Anterior cingulate cortex (tissue), 58 donors: ENCODE measurements at places on chromosomes 5 and 9.

GRCh38 chr9:113737517-113738271 lies 138.4 kb upstream of the ZNF618 start:
- no peak for DNase-seq

GRCh38 chr5:38556088-38556598 lies 303 bp downstream of the LIFR start:
- DNase-seq, result no peak

- DNase-seq, result no peak
Observed at GRCh38 chr5:131426011-131426410, 162.2 kb downstream of the CDC42SE2 start.

DNA sequence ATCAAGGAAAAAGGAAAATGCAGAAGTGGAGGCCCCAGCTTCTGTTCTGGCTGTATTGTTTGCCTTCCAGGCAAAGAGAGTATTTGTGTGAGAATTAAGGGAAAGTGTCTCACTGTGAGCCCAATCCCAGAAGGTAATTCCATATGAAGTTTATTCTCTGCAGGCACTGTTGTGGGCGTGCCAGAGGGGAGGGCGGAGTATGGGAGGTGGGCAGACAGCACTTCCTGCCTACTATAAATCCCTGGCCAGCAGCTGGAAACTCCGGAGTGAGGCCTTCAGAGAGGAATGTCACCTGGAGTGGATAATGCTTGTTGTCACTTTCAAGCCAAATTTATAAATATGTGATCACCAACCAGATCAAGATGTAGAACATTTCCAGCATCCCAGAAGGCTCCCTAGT lies 209.5 kb downstream of the ARHGAP26 start:
- no peak for DNase-seq

DNA sequence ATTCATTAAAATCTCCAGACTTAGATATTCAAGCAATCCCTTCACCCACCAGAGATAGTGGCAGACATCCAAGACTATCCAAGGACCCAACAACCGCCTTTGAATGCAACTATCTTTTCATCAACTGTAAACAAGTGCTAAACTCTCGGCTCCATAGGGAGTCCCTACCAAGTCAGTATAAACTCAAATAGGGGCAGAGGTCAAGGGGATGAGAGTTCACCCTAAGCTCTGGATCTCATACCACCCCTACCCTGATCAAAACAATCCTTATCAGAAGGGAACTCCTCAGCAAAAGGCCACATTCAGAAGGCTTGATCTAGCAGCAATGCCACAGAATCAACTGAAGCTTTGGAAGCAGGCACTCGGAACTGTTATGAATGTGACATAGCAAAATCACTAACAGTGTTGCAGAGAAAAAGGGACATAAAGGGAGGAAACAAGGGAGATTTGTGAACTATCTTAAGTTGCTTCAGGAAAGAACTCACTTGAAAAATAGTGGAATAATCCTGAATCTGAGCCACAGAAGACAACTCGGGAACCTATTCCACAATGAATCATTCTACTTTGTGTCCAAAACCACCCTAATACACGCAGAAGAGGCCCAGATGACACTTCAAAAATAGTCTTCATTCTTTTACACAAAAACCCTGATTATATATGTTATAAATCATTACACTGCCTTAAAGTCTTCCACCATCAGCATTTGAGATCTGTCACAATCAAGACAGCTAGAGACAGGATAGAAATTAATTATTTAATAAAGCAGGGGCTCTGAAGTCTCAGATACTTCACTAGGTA lies 49.8 kb downstream of the NR6A1 start:
- no peak for DNase-seq

DNA sequence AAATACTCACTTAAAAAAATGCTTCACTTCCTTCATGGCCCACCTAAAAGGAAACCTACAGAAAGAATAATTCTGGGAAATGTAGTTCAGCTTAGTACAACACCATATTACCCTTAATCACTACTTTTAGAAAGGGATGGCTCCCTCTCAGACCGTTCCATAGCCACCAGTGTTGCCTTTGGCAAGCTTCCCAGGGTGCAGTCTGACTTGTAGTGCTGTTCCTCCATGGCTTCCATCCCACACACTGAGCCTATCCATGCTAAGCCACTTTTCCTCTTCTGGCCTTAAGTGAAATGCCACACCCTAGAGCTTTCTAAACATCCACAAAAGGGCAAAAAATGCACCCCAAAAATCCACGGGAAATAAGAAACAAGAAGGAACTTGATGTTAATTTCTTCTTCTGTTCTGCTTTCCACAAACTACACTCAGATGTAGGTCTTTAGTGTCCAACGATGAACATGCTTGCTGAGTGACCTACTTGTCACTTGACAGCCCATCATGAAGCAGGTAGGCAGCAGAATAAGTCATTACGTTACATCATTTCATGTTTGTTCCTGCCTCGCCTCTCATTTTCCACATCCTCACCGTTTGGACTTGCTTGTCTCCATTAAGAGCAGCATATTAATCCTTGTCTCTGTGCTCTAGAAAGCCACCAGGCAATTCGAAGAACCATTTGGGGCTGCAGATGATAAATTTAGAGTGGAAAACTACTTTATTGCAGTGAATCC lies 391.1 kb upstream of the GRAMD2B start:
- DNase-seq, result no peak

DNA sequence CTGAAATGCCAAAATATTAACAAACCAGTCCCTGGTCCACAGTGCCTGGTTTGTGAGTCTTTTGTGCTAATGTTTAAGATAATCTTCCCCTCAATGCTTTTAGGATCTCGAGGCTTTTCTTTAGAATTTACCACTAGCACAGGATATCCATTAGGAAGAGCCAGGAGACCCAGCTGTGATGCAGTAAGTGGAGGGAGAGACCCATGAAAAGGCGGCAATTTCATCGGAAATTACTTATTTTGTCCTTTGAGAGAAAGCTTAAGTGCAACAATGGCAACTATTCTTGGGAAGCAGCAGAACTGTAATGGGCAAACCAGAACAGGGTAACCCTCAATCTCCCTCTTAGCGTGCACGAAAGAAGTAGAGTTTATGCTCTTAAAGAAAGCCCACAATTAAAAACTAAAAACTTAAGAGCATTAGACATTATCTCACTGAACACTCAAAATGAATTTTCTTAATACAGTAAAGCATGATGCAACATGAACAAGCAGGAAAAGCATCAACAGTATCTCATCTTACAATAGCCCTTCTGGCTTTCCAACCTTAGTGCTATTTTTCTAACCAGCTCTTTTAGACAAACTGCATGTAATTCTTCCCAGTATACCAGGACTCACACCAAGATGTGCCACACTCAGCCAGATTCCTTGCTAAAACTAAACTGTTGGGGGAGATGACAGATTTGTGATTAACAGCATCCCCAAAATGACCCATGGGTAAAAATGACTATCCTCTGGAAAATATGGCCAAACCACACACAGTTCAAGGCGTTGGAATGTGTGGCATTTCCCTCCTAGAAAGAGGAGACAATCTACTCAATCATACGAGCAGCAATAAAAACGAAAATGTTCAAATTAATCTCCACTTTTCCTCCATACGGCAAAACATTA lies 36.4 kb downstream of the PWWP2A start:
- no peak for DNase-seq

GRCh38 chr5:179118756-179119414 lies 58.7 kb downstream of the ZNF354C start:
- DNase-seq, result no peak

GRCh38 chr9:89822996-89823395 lies 218.2 kb downstream of the GADD45G start:
- DNase-seq, result no peak

DNA sequence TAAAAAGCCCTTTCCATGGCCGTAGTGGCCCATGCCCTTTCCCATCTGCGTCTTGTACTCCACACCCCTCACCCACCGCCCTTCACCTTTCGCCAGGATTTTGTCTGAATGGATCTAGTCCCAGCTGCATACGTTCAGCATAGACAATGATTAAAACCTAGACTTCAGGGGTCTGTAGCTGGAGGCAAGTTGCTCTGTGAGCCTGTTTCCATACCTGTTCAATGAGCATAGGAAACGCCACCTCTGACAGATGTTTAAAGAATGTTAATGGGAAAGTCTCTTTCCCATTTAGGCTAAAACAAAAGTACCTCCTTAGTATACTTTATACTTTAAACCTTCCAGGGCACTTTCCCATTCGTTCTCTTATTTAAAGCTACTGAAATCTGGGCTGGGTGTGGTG lies 105.7 kb downstream of the SPRY4 start:
- DNase-seq, result no peak

- no peak for DNase-seq
Observed at GRCh38 chr5:178313316-178313715, 80.7 kb upstream of the PHYKPL start.

DNA sequence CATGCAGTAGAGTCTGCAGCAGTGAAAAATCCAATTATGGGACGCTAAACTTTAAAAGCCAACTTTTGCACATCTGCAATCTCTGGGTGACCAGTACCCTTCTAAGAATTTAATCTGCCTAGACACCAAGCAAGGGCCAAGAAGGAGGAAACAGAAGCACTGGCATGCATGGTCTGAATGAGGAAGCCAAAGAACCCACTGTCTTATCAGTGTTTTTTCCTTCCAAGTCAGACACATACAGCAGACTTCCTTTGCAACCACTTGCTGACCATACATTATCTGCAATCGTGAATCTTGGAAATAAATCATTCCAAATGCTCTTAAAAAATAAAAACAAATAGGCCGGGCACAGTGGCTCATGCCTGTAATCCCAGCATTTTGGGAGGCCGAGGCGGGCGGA lies 65.9 kb downstream of the DEPDC1B start:
- no peak for DNase-seq

DNA sequence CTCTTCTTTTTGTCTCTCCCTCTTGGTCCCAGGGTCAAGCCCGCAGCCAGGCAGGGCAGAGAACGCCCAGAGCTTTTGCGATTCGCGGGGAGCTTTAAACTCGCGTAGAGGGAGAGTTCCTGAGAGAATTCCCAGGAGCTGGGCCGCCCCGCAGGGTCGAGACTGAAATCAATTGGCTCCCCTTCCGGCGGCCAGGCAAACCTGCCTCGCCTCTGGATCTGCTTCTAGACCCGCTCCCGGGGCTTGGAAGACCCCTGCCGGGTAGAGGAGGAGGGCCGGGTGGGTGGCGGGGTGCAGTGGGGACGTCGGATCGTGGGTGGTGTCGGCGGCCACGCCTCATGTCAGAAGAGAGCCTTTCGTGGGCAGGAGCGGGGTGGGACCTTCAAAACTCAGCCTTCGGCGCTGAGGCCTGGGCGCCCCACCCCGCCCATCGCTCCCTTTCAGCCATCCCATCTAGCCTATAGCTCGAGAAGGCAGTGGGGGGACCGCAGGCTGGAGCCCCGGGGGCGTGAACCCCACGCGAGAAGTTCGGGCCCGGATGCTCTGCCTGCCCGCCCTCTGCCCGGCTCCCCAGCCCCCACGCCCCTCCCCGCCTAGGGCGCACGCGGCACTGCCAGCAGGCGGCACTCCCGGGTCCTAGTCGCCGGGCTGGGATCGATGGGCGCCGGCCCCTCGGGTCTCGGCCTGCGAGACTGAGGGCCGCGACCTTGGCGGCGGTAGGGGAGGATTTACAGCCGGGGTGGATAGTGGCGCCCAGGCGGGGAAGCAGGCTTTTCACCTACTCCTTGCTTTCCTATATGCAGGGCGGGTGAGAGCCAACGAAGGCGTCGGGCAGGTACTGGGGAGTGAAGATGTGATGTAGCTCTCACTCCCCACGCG lies 6.1 kb downstream of the PRDM6 start:
- DNase-seq, result no peak

GRCh38 chr5:60526336-60526875 lies 173.6 kb downstream of the DEPDC1B start:
- DNase-seq, result no peak

- DNase-seq, result no peak
Observed at GRCh38 chr5:10607666-10608073, 43.8 kb downstream of the ANKRD33B start.

- no peak for DNase-seq
Observed at GRCh38 chr5:170681013-170681433, 102.5 kb upstream of the GABRP start.

DNA sequence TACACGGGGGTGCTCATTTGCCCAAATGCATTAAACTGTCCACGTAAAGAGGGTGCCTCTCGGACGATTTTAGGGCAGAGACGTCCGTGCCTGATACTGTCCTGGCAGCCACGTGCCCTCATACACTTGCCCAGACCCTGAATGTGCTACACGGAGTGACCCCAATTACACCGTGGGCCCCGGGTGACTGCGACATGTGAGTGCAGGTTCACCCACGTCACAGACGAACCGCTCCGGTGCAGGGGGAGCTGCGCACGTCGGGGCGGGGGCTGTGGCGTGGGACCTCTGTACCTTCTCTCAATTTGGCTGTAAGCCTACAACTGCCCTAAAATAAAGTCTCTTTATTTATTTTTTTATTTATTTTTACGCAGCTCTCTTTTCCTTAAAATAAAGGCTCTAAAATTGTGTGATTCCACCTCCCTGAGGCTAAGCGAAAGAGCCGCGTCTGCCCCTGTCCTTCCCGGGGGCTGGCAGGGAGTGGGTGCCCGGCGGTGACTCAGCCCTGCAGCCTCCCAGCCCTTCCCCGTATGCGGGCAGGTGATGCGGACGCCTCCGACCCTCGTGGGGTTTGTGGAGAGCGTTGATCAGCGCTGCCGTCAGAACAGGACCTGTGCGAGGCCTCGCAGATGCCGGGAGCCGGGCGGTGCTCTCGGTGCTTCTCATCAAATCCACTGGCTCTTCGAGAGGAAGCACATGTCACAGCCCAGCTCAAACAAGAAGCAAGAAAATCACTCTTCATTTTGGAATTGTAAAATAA lies 9.2 kb upstream of the EGFL7 start:
- DNase-seq, result no peak

DNA sequence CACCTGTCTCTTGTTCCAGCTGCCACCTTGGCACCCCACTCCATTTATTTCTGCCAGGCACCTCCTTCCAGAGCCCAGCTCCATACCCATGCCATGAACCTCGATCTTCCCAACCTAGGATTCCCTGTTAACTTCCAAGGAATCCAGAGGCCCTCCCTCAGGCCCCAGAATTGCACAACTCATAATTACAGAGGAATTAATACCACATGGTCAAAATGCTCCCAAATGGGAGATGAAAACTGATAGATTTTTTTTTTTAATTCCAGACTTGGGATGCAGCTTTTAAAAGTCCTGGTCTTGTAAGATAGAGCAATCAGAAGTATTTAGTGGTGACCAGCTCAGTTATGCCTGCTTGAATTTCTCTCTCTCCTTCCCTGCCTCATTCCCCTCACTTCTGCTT lies 96.2 kb upstream of the CCDC112 start:
- no peak for DNase-seq

GRCh38 chr9:16425562-16426231 lies 444.8 kb downstream of the BNC2 start:
- no peak for DNase-seq

DNA sequence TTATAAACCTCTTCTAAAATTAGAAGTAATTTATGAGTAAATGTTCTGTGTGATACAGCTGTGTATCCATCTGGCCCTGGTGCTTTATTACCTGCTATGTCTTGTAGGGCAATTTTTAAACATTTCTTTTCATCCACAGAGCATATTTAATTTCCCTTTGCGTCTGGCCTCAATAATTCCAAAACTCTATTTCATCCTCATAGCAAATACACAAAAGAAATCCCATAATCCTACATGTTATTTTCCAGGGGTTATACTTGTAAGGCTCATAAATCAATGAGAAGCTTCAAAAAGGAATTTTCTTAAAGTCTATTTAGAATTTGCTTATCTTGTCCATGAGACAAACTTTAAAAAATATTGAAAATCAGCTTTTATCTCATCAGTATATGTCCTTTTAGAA lies 167.0 kb downstream of the TTC39B start:
- DNase-seq, result no peak

GRCh38 chr5:140561753-140562523 lies 2.5 kb downstream of the APBB3 start:
- no peak for DNase-seq
